ENCODE measurements at places on chromosomes 16 and 17. TPM values are rescaled to one million over a fixed set of nuclear protein-coding genes. Genes with fewer than 3 reads are reported as not detected.

IL17C gene
- not detected for total RNA-seq

HSD17B2 gene
- total RNA-seq, result not detected

CES1 gene
- 30.3 TPM for total RNA-seq

KRTAP4-5 gene
- total RNA-seq, result not detected

CAPN15 gene
- total RNA-seq, result 17.8 TPM

SLC6A4 gene
- not detected for total RNA-seq

ATAD5 gene
- total RNA-seq, result 0.50 TPM

KRT23 gene
- total RNA-seq, result not detected

TNRC6A gene
- 37.0 TPM for total RNA-seq
